ENCODE measurements at places on chromosomes 16 and 17.
A peak's percentile ranks its signal among the peaks of the same experiment; 100 is the strongest.

DNA sequence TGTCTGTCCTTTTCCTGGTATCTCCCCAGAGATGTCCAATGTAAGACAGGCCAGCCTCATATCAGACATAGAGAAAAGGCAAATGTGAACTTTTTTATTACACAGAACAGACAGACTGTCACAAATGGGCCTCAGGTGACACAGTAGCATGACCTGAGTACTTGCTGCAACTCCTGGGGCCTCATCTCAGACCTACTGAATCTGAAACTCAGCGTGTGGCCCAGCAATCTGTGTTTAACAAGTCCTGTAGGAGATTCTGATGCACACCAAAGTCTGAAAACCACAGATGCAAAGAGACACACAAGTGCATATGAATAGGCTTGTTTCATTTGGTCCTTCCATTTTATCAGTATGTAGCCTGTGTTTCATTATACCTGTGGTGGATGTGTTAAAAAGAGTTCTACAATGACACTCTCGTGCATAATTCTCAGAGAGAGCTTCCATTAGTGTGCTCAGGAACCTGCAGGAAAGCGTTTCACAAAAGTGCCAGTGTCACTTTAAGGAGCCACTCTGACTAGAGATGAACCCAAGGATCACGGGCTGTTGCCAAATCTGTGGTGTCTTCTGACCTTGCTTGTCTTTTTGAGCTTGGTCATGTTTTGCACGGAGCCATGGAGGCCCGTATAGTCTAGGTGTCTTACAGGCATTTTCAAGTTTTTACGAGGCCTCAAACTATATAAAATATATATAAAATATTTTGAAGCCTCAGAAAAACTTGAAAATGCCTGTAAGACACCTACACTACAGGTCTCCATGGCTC is 33.8 kb upstream of the NF1 start:
- no peak for DNase-seq

DNA sequence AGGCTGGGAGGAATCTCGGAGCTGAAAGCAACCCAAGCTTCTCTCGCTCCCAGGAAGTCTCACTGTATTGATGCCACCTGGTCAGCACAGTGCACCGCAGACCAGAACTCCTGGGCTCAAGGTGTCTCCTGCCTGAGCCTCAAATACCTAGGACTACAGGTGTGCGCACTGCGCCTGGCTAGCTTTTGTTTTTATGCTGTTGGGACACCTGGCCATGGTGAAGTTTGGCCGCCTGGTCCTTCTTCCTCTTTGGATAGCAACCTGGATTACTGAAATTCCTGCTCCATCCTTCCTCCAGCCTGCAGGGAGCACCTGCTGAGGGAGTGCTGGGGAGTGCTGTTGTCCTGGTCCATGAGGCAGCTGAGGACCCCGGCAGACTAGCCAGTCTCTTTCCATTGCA is 56.6 kb downstream of the COTL1 start:
- no peak for DNase-seq

DNA sequence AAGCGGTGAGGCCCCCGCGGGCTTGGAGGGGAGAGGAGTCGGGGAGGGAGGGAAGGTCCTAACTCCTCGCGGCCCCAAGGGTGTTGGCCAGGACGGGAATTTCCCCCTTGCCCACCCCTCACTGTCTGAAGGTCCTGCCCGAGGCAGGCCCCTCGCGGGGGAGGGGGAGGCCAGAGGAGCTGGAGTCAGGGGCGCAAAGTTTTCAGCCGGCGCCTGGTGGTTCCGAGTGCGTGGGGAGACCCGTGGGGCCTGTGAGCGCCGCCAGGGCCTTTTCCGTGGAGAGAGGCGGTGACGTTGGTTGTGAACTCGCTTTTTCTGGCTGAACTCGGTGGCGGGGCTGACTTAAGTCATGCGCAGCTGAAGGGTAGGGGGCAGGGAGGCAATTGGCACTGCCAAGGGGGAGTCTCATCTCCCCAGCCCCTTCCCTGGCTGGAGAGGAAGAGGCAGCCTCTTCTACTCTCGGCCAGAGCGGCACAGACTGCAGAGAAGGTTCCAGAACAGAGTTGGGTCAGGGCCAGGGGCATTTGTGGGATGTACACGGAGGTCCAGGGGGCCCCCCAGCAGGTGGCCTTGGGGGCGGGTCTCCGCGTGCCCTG is 1.5 kb downstream of the CACNA1H start:
- DNase-seq: no peak

DNA sequence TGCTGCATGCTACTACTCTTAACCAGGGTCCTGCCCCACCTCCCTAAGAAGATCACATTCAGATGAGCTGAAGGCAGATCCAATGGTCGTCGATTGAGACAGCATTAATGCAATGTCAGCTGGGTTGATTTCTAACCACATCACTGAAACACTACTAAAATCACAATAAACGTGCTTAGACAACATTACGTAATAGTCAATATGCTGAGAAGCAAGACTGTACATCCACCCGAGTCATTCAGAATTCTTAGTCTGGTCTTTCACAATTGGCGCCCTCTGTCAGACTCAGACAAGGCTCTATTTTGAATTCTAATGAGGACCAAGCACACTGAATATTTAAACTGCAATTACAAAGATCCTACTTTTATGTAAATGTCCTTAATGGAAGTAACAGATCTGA is 205.2 kb downstream of the STX8 start:
- no peak for DNase-seq

DNA sequence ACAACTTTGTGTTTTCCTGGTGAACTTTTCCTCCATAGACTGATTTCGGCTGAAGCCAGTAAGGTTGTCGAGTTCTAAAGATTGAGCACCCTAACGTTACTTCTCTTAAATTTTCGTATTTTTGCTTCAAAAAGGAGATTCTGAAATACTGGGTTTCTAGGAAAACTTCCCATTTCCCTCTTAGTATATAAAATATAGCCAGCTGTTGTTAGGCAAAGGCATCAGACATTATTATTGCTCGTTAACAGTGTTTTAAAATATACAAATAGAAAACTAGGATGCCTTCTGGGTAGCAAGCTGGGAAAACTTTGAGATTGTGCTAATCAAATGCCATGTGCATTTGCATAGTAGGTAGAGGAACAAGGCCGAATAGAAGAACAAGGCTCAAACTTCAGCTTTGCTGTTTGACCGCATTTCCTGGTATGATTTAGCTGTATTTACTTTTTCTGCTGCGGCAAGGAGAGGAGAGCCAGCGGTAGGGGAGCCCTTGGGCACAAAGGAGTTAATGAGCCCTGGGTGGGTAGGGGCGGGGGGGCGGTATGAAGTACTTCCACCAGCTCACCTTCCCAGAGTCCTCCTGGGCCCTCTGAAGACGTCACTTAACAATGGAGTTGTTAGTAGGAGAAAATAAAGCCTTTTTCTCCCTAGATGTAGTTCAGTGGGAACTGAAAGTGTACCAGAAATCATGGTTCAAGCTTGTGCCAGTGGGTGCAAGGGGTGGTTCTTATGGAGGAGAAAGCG is 151.9 kb downstream of the MSI2 start:
- no peak for DNase-seq

DNA sequence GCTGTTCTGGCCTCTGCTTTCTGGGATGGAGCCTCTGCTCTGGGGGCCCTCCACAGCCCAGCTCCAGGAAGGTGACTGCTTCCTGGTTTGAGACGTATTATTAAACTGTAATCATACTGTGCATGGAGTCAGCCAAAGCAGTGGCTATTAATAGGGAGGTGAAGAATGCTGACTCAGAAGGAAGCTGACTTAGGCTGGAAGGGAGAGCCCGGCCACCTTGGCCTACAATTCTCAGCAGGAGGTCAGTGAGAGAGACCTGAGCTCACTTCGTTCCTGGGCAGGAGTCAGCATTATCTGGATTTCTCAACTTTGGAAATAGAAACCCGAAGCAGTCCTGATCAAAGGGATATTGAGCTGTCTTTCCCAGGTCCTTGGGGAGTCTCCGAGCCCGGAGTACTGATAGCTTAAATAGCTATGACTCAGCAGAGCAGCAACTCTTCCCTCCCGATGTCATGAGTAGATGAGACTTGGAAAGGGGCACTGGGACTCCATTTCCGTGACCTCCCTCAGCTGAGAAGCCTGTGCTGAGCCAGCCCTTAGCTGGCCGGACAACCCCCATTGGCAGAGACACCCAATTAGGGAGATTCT is 91.8 kb downstream of the YPEL2 start:
- peak; percentile 48 for DNase-seq

- DNase-seq: no peak
Observed at GRCh38 chr17:38969281-38969680, 2.1 kb upstream of the FBXO47 start.

GRCh38 chr16:726438-727290 is at the start of the genes CCDC78 and HAGHL:
CCDC78 (minus strand) TSS chr16:726443; CDS start chr16:726367, 76 bp downstream.
HAGHL (plus strand) TSS chr16:727106; CDS start chr16:727510, 404 bp downstream.
- DNase-seq: no peak

- no peak for DNase-seq
Observed at GRCh38 chr17:30380643-30381339, 2.1 kb downstream of the CPD start.

Data from SK-N-DZ (cell line).